GM20000 (cell line): ENCODE measurements at places on chromosomes 12 and 14.
A peak's percentile ranks its signal among the peaks of the same experiment; 100 is the strongest.

- DNase-seq = no peak
Measured at GRCh38 chr12:90173499-90174197, 465.0 kb upstream of the ATP2B1 start.

- DNase-seq = no peak
Measured at GRCh38 chr14:34369648-34370030, 92.4 kb downstream of the SPTSSA start.

DNA sequence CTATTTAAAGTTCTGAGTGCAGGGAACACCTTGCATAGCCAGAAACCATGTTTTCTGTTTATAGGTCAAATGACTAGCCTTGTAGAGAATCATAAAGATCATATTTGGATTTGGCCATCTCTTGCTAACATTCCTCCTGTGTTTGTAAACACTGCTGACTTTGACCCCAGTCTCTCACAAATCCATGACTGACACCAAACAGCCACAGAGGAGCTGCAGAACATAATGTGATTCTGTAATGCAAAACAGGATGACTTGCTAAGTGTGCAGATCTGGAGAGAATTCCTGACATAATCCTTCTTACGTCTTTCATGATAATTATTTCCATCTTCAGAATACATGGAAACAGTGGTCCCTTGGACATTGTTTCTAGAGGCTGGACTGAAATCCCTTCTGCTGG is 211.8 kb downstream of the BMP4 start:
- no peak for DNase-seq

DNA sequence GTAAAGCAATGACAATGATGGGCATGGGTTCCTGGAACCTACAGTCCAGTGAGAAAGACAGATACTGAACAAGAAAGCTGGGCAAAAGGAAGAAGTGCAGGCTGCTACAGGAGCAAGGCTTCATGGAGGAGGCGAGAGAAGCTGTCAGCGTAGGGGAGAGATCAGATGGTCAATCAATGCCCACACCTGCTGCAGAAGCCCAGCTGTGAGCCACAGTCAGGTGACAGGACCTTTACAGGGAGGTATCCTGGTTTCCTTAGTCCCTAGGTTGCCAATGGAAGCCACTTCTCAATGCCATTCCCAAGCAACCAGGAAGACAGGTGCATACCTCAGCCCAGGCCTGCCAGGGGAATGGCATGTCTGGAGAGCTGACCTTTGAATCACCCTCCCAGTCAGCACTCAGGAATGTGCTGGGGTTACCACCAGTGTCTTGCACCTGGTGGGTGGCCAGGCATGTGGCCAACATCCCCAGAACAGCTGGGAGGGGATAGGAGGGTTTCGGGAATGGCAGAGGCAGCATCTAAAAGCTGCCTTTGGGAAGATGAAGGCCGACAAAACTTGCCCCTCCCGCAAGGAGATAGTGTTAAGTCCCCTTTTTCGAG is 170.3 kb downstream of the TTC7B start:
- no peak for DNase-seq

GRCh38 chr12:52612431-52613383 is 5.7 kb downstream of the KRT73 start:
- no peak for DNase-seq

DNA sequence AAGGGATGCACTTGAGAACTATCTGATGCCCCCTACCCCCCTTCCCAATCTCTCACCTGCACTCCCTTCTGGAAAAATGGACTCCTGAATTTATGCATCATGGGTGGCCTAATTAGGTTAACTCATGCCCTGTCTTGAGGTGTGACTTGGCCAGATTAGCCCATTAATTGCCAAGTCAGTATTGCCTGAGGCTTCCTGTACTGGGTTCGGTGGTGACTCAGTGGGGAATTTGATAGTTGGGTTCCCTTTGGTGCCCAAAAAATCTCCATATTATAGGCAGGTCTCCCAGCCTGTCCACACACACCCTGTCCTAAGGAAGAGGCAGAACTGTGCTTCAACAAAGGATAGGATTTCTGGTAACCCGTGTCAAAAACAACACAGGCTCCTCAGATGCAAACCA is 146.1 kb downstream of the CHST11 start:
- no peak for DNase-seq

DNA sequence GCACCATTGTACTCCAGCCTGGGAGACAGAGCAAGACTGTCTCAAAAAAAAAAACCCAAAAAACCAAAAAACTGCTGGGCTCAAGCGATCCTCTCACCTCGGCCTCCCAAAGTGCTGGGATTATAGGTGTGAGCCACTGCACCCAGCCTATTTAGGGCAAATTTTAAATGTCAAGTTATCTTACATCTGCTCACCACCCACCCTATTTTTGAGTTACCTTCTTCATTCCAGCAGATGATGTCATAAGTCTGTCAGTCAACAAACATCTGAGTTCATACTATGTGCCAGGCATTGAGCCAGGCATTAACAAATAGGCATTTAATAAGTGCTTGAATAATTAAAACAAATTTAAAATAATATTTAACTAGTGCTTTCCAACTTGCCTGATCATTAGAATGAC is 21.5 kb downstream of the BATF start:
- no peak for DNase-seq

GRCh38 chr14:89493877-89494634 is 77.0 kb upstream of the FOXN3 start:
- peak; percentile 69 for DNase-seq

DNA sequence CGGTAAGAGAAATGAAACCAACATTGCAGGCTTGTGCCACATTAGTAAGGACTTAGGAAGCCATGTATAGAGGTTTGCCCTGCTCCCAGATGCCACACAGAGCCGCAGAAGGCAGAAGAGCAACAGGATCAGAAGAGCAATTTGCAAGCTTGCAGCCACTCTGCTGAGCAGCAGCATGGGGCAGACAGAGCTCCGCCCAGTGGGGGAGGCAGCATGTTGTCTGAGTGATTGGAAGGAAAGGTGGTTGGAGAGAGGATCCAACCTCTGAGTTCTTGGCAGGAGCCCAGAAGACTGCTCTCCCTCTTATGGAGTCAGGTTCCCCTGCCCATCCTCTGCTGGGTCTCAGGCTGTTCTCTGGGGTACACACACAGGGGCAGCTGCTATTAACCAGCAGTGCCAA is 2.3 kb upstream of the KRT6A start:
- DNase-seq = no peak

- no peak for DNase-seq
Measured at GRCh38 chr12:32031109-32031508, 71.9 kb downstream of the RESF1 start.

DNA sequence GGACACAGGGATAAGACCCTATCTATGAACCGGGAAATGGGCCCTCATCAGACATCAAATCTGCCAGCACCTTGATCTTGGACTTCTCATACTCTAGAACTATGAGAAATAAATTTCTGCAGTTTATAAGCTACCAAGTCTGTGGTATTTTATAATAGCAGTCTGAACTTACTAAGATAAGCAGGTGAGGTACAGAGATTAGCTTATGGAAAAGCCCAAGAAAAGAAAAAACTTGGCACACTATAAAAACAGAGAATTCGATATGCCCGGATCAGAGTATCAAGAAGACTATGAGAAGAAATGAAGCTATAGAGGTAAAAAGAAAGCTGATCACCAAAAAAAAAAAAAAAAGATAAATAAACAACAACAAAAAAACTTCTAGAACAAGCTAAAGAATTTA is 52.6 kb downstream of the EEA1 start:
- no peak for DNase-seq

DNA sequence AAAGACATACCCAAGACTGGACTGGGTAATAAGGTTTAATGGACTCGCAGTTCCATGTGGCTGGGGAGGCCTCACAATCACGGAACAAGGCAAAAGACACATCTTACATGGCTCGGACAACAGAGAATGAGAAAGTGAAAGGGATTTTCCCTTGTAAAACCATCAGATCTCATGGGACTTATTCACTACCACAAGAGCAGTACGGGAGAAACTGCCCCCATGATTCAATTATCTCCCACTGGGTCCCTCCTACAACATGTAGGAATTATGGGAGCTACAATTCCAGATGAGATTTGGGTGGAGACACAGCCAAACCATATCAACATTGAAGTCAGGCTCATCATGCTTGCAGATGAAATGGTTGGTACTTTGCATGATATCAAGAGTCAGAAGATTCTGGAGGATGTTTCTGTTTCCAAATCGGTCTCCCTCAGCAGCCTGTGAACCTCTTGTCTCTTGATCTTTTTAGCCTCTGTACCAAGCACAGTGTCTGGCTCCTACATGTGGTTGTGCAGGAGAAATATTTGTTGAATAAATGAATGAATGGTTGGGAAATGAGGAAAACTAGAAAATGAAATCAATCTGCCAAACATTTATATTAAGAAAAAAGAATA is 98.6 kb downstream of the VRK1 start:
- peak; percentile 26 for DNase-seq

- DNase-seq = no peak
Measured at GRCh38 chr14:20377171-20377570, 33.7 kb downstream of the PARP2 start.

DNA sequence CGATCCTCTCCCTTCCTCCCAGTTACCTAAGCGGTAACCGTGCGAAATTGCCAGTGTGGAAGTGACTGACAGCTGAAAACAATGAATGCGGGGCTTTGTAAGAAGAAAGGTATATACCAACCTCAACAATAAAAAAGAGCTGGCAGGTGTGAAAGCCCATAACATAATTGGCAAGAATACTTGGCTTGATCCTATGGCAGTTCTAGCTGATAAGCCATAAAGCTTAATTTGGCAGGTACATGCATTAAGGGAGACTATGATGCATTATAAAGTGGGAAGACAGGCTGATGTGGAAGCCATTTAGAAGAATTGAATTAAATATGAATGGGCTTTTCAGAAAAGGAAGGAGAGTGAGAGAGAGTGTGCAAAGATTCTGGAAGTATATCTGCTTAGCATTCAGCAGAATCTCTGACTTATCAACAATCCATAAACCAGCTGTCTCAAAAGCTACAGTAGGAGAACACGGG is 71.3 kb downstream of the CRACR2A start:
- no peak for DNase-seq

DNA sequence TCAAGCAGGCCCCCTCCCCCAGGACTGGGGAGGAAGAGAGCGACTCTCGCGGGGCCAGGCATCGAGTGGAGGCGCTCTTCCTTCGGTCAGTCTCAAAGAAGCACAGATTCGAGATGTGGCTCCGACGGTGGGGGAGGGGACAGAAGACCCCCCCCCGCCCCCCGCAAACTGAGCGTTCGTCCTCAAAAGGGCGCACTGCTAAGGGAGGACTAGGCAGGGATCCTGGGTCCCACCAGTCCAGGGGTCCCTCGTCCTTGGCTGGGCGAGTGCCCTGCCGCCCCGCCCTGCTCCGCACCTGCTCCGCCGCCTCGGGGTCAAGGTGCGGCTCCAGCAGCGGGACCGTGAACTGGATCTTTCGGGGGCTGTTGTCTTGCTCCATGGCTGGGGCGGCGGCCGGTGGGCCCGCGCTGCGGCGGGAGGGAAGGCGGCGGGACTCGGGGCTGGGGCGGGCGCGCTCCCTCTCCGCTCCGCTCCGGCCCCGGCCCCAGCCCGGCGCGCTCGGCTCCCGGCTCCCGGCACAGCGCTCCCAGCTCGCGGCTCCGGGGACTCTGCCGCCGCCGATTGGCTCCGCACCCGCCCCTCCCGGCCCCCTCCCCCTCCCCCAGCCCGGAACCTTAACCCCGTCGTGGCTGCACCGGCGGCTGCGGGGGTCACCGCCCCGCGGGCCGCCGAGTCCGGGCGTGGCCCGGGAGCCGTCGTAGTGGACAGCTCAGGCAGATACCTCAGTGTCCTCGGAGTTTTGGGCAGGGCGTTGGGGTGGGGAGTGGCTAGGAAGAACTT is at the start of gene PPP1R1A:
Gene PPP1R1A, minus strand, starts transcription at position 550 of the 780 bp plus-strand sequence. Its CDS starts 171 bp downstream, at position 379.
- DNase-seq = no peak

GRCh38 chr12:124303579-124304313 is 8.9 kb downstream of the RFLNA start:
- DNase-seq = no peak

GRCh38 chr12:989751-990660 is 1.0 kb upstream of the ERC1 start:
- DNase-seq = peak; percentile 51

DNA sequence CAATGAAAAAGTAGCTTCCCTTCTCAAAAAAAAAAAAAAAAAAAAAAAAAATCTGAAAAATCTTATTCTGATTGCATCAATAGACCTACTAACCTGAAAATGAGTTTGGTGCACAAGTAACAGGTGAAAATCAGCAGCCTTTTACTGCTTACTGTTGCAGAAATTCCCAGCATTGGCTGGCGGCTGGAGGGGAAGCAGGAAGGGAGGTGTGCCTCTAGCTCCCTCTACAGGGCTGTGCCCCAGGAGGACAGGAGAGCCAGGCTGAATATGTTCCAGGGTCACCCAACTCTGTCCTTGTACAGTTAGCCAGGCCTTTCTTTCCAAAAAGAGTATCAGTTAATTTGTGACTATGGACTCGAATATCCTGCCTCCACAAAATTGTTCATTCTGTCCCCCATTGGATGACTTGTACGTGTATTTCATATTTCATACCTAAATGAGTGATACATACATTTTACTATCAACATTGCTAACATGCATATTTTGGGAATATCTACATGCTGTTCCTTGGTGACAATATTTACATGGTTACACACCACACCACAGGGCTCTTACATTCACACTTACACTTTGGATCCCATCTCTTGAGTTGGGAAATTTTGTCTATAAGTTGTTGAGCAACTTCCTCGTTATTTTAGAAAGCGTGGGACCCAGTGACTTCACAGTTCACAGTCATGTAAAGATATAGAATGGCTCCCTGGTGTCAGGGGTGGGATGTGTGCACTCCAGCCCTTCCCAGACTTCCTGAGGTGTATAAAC is 124.8 kb downstream of the SAMD4A start:
- DNase-seq = peak; percentile 51

DNA sequence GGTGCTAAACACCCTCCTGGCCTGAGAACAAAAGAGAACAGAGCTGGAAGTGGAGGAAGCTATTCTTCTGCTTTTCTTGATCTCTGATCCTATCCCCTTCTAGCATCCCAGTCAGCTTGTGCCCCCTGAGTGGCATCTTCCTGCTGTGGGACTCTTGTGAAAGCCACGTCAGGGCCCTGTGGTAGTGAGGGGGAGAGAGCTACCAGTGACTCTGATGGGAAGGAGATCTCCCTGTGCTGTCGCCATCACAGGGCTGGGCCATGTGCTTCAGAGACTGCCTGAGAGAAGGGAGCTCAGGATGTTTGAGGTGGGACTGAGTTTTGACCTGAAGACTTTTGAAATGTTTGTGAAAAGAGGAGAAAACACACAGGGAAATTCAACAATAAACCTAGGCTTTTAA is 107.6 kb upstream of the FUT8 start:
- DNase-seq = no peak

- DNase-seq = no peak
Measured at GRCh38 chr12:79782172-79782900, 91.6 kb upstream of the PAWR start.

GRCh38 chr14:73344319-73344718 is 107.0 kb downstream of the PAPLN start:
- no peak for DNase-seq
